Bronchial smooth muscle cell (primary cell): ENCODE measurements at places on chromosomes 2 and 18. TPM values are rescaled to one million over a fixed set of nuclear protein-coding genes. Genes with fewer than 3 reads are reported as not detected.

TM4SF20 gene
- total RNA-seq, result under 0.01 TPM in 1 of 2 replicates, not detected in the other

IL36RN gene
- total RNA-seq, result not detected in 2 replicates

VAMP5 gene
- 32.5 and 62.6 TPM in 2 replicates for total RNA-seq

RAPH1 gene
- 7.4 and 15.6 TPM in 2 replicates for total RNA-seq

LRATD1 gene
- total RNA-seq, result under 0.01 TPM in 1 of 2 replicates, not detected in the other

CD8A gene
- not detected in 2 replicates for total RNA-seq

ZRANB3 gene
- 6.3 and 6.9 TPM in 2 replicates for total RNA-seq

SMPD4 gene
- 7.3 and 9.1 TPM in 2 replicates for total RNA-seq

SLC4A3 gene
- total RNA-seq, result 2.0 and 2.2 TPM in 2 replicates

STARD6 gene
- total RNA-seq, result 0.17 and 0.32 TPM in 2 replicates

ANKAR gene
- 9.2 and 9.5 TPM in 2 replicates for total RNA-seq

GREB1 gene
- 0.47 and 0.60 TPM in 2 replicates for total RNA-seq

UNC80 gene
- not detected in 2 replicates for total RNA-seq

TLX2 gene
- 1.4 TPM in 2 replicates for total RNA-seq

DSG4 gene
- total RNA-seq, result not detected in 2 replicates

TSPYL6 gene
- not detected in 2 replicates for total RNA-seq

GCC2 gene
- total RNA-seq, result 14.1 and 24.3 TPM in 2 replicates

RAB27B gene
- 0.52 and 38.5 TPM in 2 replicates for total RNA-seq

SPHKAP gene
- total RNA-seq, result 0.09 TPM in 1 of 2 replicates, not detected in the other

CHRND gene
- not detected in 2 replicates for total RNA-seq

FARP2 gene
- 22.2 and 31.9 TPM in 2 replicates for total RNA-seq

SLC14A1 gene
- 55.5 and 131 TPM in 2 replicates for total RNA-seq

IL37 gene
- not detected in 2 replicates for total RNA-seq

HS6ST1 gene
- 17.4 and 18.6 TPM in 2 replicates for total RNA-seq

ASIC4 gene
- total RNA-seq, result 0.09 and 0.16 TPM in 2 replicates

OTOS gene
- total RNA-seq, result not detected in 2 replicates

ZBTB7C gene
- under 0.01 TPM in 1 of 2 replicates, not detected in the other for total RNA-seq

DNAJC5G gene
- total RNA-seq, result not detected in 2 replicates

IL1RL1 gene
- total RNA-seq, result 0.17 and 0.32 TPM in 2 replicates

ADCYAP1 gene
- total RNA-seq, result not detected in 2 replicates

KIF1A gene
- total RNA-seq, result under 0.01 TPM in 1 of 2 replicates, not detected in the other

CRYBA2 gene
- not detected in 2 replicates for total RNA-seq
